Muscle of leg (tissue), 16 donors: ENCODE measurements at places on chromosomes 5 and 9. TPM values are rescaled to one million over a fixed set of nuclear protein-coding genes. Genes with fewer than 3 reads are reported as not detected.

- H3K27me3 ChIP-seq, result no peaks in the 10 kb centered on the region
- no peak for DNase-seq
- H3K4me1 ChIP-seq, result no peaks in the 10 kb centered on the region
- H3K27ac ChIP-seq, result no peak overlapping the region
These were observed 1510.5 kb upstream of the CDH9 start for GRCh38 chr5:28548856-28549255.

The IFNK gene
- not detected for polyA plus RNA-seq

DNA sequence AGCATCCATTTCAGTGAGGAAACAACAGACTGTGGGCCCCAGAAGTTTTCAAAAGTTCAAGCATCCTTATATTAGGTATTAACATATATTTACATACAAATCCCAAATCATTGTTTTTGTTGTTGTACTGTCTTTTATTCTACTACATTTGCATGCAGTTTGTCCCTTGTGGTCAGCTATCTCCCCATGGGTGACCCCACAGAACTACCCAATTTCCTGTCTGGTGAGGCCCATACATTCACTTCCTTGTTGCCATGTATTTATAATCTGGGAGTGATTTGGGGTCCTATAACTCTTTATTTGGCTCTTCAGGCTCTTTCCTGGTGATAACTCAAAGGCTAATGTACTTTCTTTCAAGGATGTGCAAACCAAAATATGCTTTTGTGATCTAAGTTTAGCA, 3.3 kb upstream of the CD180 start:
- H3K36me3 ChIP-seq, result no peaks in the 10 kb centered on the region
- H3K27me3 ChIP-seq, result no peaks in the 10 kb centered on the region
- H3K4me1 ChIP-seq, result peaks cover 24% of the 10 kb centered on the region

DNA sequence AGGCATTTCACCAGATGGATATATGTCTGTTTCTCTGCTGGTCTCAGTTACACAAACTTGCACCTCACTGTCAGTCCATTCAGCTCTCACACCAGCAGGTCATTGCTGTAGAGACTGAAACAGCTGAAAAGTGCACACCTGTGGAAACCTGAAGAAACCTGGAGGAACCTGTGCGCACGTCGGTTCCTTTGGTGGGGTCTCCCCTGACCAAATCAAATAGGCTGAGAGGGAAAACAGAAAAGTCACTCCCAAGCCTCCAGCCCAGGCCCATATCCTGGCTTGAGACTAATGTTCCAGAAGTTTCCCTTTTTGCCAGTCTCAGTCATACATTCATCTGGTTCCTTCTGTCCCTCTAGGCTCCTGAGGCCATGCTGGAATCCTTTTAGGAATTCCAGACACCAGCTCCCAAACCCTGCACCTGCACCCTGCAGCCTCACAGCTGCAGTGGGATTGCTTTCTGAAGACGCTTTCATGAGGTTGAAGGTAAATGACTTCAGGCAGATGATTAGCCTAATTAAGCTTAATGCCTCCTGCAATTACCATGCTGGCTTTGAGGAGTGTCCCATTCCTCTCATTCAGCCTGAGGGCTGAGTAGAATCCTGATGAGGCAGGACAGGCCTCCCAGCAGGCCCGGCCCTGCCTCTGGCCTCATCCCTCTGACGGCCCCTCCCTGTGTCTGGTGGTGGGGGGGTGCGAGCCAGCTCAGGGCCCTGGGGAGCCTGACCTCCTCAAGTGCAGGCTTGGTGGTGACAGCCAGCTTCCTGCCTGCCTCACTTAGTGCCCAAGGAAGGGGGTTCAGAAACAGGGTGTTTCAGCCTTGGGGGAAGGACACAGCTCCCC, 24.3 kb upstream of the CXCL14 start:
- peaks cover 9% of the 10 kb centered on the region for H3K4me1 ChIP-seq
- H3K4me3 ChIP-seq, result no peak overlapping the region
- no peak overlapping the region for H3K27ac ChIP-seq
- no peaks in the 10 kb centered on the region for H3K36me3 ChIP-seq
- peak; percentile 27 for DNase-seq

GRCh38 chr9:38208206-38208901, 139.3 kb upstream of the SHB start:
- no peaks in the 10 kb centered on the region for H3K4me1 ChIP-seq
- H3K36me3 ChIP-seq, result no peaks in the 10 kb centered on the region
- no peak overlapping the region for H3K4me3 ChIP-seq
